IMR-90 (cell line): ENCODE measurements at places on chromosomes 13 and 19. TPM values are rescaled to one million over a fixed set of nuclear protein-coding genes. Genes with fewer than 3 reads are reported as not detected.

GRCh38 chr19:35764432-35765315 lies 6.7 kb downstream of the PROSER3 start:
- H3K27me3 ChIP-seq, result no peaks in the 10 kb centered on the region
- no peak overlapping the region for H3K4me3 ChIP-seq
- no peak overlapping the region for H3K27ac ChIP-seq
- DNase-seq, result no peak

- H3K27ac ChIP-seq, result no peak overlapping the region
- H3K4me1 ChIP-seq, result peaks cover 3% of the 10 kb centered on the region; the same call in 1 of the 2 replicates
- H3K4me3 ChIP-seq, result no peak overlapping the region
- H3K36me3 ChIP-seq, result no peaks in the 10 kb centered on the region
- H3K27me3 ChIP-seq, result no peaks in the 10 kb centered on the region; the same call in 1 of the 2 replicates
- peak; percentile 27 for DNase-seq
Observed at GRCh38 chr19:47430041-47430802, 10.9 kb upstream of the MEIS3 start.

- DNase-seq, result no peak
- H3K36me3 ChIP-seq, result no peaks in the 10 kb centered on the region
- no peak overlapping the region for H3K27ac ChIP-seq
- H3K4me1 ChIP-seq, result no peaks in the 10 kb centered on the region
- peaks cover 85% of the 10 kb centered on the region for H3K27me3 ChIP-seq
- no peak overlapping the region for H3K4me3 ChIP-seq
Observed at GRCh38 chr19:1755467-1756171, 2.3 kb downstream of the ONECUT3 start.

DNA sequence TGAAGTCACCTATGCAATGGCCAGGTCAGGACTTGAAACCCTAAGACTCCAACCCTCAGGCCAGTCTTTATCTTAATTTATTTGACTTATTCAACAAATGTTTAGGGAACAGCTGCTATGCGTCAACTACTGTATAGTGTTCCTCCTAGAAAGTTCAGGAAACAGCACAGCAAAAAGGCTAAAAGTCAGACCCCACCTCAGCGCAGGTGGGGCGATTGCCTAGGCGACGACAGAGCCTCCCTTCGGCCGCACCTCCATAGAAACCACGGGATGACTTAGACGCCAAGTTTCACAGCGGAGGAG lies 502 bp downstream of the VRK3 start:
- peak overlapping the region; percentile 83 for H3K27ac ChIP-seq
- no peak for DNase-seq
- no peaks in the 10 kb centered on the region for H3K4me1 ChIP-seq
- H3K36me3 ChIP-seq, result peaks cover 5% of the 10 kb centered on the region
- peak overlapping the region; percentile 65 for H3K4me3 ChIP-seq

GRCh38 chr19:4849019-4849418 lies 17.5 kb upstream of the TICAM1 start:
- peaks cover 6% of the 10 kb centered on the region for H3K4me1 ChIP-seq
- H3K27me3 ChIP-seq, result no peaks in the 10 kb centered on the region
- H3K4me3 ChIP-seq, result no peak overlapping the region
- no peak overlapping the region for H3K27ac ChIP-seq
- peaks cover 56% of the 10 kb centered on the region for H3K36me3 ChIP-seq
- DNase-seq, result no peak

- DNase-seq, result no peak
- H3K4me3 ChIP-seq, result no peak overlapping the region
- no peaks in the 10 kb centered on the region for H3K4me1 ChIP-seq
- no peak overlapping the region for H3K27ac ChIP-seq
- H3K27me3 ChIP-seq, result no peaks in the 10 kb centered on the region
Observed at GRCh38 chr13:59480396-59481259, 683.1 kb downstream of the DIAPH3 start.

DNA sequence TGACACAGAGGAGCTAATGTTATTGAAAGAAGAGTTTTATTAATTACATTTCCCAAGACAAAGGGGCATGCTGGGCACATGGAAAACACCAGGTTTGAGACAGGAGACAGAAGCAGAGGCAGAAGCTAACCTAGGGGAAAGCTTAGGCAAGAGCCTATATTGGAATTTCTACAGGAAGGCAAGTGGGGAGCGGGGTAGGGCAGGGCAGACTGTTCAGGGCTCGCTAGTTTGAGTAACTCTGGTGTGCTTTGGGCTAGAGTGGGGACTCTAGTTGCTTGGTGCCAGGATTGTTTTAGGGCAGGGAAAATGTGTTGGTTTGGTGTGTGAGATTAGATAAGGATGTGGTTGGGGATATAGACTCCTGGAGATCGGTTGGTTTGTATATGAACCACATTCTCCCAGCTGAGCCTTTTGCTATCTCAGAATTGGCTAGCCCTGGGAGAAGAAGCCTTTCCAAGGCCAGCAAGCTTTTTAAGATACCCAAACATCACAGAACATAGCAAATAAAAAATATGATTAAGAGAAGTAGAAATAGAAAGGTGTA lies 8.4 kb upstream of the UFM1 start:
- no peak overlapping the region for H3K27ac ChIP-seq
- no peak for DNase-seq
- H3K27me3 ChIP-seq, result no peaks in the 10 kb centered on the region
- no peaks in the 10 kb centered on the region for H3K36me3 ChIP-seq

The IGFLR1 gene
- 0.72 and 2.8 TPM in 2 replicates for total RNA-seq

GRCh38 chr19:56837492-56838023 lies 3.0 kb downstream of the PEG3 start:
- no peak overlapping the region for H3K4me3 ChIP-seq
- H3K4me1 ChIP-seq, result no peaks in the 10 kb centered on the region
- H3K36me3 ChIP-seq, result no peaks in the 10 kb centered on the region
- DNase-seq, result no peak
- H3K27me3 ChIP-seq, result no peaks in the 10 kb centered on the region
- H3K27ac ChIP-seq, result no peak overlapping the region

- no peaks in the 10 kb centered on the region for H3K4me1 ChIP-seq
- H3K27ac ChIP-seq, result no peak overlapping the region
- H3K36me3 ChIP-seq, result no peaks in the 10 kb centered on the region
- no peak for DNase-seq
- H3K4me3 ChIP-seq, result no peak overlapping the region
Observed at GRCh38 chr13:101210774-101211173, 205.5 kb downstream of the NALCN start.

- no peak overlapping the region for H3K4me3 ChIP-seq
- no peaks in the 10 kb centered on the region for H3K27me3 ChIP-seq
- no peaks in the 10 kb centered on the region for H3K36me3 ChIP-seq
- H3K27ac ChIP-seq, result no peak overlapping the region
- peaks cover 24% of the 10 kb centered on the region for H3K4me1 ChIP-seq
Observed at GRCh38 chr13:30884543-30884942, 21.5 kb upstream of the MEDAG start.

DNA sequence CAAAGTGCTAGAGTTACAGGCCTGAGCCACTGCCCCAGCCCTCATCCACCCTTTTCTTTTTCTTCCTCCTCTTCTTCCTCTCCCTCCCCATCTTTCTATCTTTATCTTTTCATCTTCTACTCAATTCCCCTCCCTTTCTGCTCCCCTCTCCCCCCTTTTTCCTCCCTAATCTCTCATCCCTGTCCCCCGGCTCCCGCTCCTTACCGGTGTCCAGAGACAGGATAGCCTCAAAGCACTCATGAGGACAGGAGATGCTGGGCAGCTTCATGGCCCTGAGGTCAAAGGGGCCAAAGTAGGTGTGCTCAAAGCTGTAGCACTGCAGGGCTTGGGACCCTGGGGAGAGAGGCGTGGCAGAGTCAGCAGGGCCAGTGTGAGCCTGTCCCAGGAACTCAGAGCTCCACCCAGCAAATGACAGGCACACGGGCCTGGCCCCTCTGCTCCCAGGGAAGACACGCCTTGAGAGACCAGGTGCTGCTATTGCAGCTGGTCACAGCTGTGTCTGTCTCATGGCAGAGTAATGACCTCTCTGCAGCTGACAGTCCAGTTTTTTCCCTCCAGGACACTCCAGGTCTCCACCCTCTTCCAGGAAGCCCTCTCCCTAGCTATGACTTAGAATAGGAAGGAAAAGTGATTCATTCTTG lies 2.6 kb downstream of the LYPD5 start:
- DNase-seq, result no peak
- peaks cover 46% of the 10 kb centered on the region for H3K27me3 ChIP-seq
- no peaks in the 10 kb centered on the region for H3K36me3 ChIP-seq
- no peak overlapping the region for H3K27ac ChIP-seq
- no peak overlapping the region for H3K4me3 ChIP-seq
- H3K4me1 ChIP-seq, result peaks cover 3% of the 10 kb centered on the region; the same call in 1 of the 2 replicates

- H3K27me3 ChIP-seq, result no peaks in the 10 kb centered on the region
- no peak overlapping the region for H3K4me3 ChIP-seq
- H3K4me1 ChIP-seq, result peaks cover 10% of the 10 kb centered on the region
- H3K36me3 ChIP-seq, result peaks cover 15% of the 10 kb centered on the region; the same call in 1 of the 2 replicates
- no peak overlapping the region for H3K27ac ChIP-seq
Observed at GRCh38 chr19:1909761-1910080, 4.5 kb downstream of the ADAT3 start.

The TMEM59L gene
- total RNA-seq, result under 0.01 and 0.28 TPM in 2 replicates

GRCh38 chr19:616062-616700 lies 17.2 kb downstream of the POLRMT start:
- no peaks in the 10 kb centered on the region; the same call in 1 of the 2 replicates for H3K27me3 ChIP-seq
- peaks cover 29% of the 10 kb centered on the region for H3K36me3 ChIP-seq
- H3K27ac ChIP-seq, result no peak overlapping the region
- no peak for DNase-seq

DNA sequence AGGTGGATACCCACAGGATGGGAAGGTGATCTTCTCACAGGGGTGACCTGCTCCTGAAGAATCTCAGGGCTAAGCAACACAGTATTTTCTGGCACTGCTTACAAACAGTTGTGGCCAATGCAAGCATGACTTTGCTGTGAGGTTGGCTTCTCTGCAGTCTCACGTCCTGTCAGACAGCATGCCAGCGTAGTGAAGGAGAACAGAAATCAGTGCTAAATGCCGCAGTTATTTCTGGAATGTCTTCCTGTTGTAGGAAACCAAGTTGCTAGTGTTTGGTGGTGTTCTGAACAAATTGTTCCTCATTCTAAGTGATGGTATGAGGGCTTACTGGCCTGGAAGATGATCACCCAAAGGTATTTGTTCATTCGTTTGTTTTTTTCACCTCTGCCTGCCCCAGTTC lies 320.1 kb downstream of the MTUS2 start:
- H3K27me3 ChIP-seq, result no peaks in the 10 kb centered on the region
- H3K4me1 ChIP-seq, result no peaks in the 10 kb centered on the region
- H3K36me3 ChIP-seq, result no peaks in the 10 kb centered on the region
- H3K4me3 ChIP-seq, result no peak overlapping the region

GRCh38 chr19:55590617-55591016 lies 8.7 kb downstream of the FIZ1 start:
- DNase-seq, result no peak
- H3K36me3 ChIP-seq, result peaks cover 30% of the 10 kb centered on the region
- peaks cover 8% of the 10 kb centered on the region for H3K4me1 ChIP-seq
- H3K27ac ChIP-seq, result no peak overlapping the region
- no peak overlapping the region for H3K4me3 ChIP-seq
- H3K27me3 ChIP-seq, result no peaks in the 10 kb centered on the region

DNA sequence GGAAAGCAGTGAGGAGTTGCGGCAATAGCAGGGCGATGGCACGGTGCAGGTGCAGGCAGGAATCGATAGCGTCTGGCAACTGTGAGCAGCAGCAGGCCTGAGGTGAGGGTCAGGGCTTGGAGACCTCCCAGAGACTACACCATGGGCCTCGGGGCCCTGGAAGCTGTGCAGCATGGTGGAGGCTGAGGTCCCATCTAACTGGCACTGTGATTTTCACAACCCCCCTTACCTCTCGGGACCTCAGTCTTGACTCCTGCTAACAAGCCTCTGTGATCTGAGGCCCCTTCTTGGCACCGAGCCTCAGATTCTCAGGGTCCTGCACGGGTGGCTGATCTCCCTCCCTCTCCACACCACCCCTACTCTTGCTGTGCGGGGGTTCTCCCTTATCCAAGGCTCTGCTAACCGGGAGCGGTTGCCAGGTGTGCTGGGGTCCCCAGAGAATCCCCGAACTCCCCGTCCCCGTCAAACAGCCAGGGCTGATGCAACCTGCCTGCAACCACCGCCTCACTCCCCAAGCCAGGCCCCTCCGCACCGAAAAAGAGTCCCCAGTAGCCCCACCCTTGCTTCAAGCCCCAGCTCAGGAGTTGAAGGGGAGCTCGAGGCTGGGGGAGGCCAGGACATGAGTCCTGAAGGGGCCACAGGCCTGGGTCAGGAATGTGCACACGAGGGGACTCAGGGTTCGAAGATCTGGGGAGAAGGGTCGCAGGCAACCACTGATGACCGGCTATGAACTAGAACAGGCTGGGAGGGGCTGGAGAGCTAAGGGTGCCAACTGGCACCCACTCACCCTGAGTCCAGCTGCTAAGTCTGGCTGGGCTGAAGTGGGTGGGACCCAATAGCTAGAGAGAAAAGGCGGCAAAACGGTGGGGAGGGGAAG lies 4.8 kb upstream of the ATF5 start:
- H3K4me1 ChIP-seq, result peaks cover 17% of the 10 kb centered on the region
- DNase-seq, result no peak
- no peak overlapping the region for H3K27ac ChIP-seq
- H3K36me3 ChIP-seq, result peaks cover 22% of the 10 kb centered on the region
- no peaks in the 10 kb centered on the region for H3K27me3 ChIP-seq
- no peak overlapping the region for H3K4me3 ChIP-seq

The ZNF562 gene
- total RNA-seq, result 41.7 and 43.7 TPM in 2 replicates

DNA sequence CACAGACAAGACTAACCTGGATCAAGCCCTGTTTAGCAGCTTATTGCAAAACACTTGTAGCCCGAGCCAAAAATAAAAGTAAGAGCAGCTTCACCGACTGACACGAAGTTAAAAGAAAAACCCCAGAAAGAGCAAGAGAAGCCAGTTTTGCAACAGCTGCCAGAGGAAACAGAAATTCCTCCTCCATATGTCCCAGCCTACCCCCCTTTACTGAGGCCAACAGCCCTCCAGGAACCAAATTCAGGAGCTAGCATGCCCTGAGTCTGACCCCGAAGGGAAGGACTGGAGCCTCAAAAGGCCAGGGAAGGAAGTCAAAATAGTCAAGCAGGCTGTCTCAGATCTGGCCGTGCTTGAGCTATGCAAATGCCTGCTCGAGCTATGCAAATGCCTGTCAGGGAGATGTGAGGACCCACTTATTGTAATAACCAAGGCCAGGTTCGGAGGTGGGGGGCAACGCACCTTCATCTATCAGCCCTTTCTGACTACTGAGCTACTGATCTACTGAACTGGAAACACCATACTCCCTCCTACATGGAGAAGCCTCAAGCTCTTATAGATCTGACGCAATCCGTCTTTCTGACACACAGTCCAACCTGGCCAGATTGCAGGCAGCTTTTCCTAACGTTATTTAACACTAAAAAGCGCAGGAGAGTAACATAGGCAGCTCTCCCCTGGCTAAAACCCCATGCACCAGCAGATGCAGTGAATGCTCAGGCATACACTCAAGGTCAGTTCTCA lies 6.7 kb downstream of the SIGLEC11 start:
- H3K36me3 ChIP-seq, result no peaks in the 10 kb centered on the region
- no peaks in the 10 kb centered on the region for H3K4me1 ChIP-seq
- no peak overlapping the region; the same call in 1 of the 2 replicates for H3K27ac ChIP-seq
- peak; percentile 14 for DNase-seq
- peaks cover 14% of the 10 kb centered on the region for H3K27me3 ChIP-seq

DNA sequence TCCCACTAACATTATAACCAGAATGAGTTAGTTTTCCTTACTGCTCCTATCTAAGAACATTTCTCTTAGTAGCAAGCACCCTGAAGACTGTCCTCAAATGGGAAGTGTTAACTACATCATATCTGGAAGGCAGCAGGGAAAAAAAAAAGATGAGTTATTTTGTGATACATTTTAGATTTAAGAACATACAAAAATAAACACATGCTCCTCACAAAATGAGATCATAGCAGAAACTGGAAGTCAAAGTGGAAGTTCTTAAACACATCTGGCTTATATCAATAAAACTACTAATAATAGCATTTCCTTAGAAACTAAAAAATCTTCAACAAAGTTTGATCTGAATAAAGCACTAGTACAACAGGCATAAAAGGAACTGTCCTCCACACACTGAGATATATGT lies 70.4 kb downstream of the SLITRK6 start:
- peaks cover 6% of the 10 kb centered on the region; the same call in 1 of the 2 replicates for H3K4me1 ChIP-seq
- no peaks in the 10 kb centered on the region for H3K36me3 ChIP-seq
- DNase-seq, result peak; percentile 74
- H3K27me3 ChIP-seq, result no peaks in the 10 kb centered on the region
